ENCODE measurements at places on chromosomes 16 and 17.

- no peak for DNase-seq
Measured at GRCh38 chr17:36846410-36847292, 90.6 kb upstream of the LHX1 start.

- no peak for DNase-seq
Measured at GRCh38 chr16:79401782-79402181, 198.8 kb downstream of the MAF start.

DNA sequence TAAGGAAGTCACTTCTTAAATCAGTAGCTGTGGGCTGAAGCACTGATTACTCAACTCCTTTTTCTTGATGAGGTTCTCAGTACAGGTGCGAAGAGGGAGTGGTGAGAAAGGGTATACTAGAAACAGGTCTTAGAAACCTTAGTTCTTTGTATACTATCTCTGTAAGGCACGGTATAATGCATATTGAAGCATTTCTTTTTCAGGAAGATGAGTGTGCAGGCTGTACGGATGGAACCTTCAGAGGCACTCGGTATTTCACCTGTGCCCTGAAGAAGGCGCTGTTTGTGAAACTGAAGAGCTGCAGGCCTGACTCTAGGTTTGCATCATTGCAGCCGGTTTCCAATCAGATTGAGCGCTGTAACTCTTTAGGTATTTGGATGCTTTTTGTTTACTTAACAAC is 39.2 kb downstream of the CYLD start:
- no peak for DNase-seq

- DNase-seq, result no peak
Measured at GRCh38 chr17:52271781-52272180, 113.3 kb upstream of the CA10 start.

- no peak for DNase-seq
Measured at GRCh38 chr17:5378566-5379207, 40.8 kb downstream of the NUP88 start.

DNA sequence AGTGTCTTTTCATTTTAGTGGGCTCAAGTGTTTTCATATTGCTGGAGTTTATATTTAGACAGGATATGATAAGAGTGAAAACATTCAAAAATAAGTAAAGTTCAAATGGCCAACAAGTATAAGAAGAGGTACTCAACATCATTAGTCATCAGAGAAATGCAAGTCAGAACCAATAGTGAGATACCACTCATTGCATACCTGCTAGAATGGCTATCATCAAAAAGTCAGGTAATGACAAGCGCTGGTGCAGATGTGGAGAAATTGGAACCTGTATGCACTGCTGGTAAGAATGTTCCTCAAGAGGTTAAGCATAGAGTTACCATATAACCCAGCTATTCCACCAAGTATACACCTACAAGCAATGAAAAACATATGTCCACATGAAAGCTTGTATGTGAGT is 87.8 kb downstream of the WNT3 start:
- no peak for DNase-seq

DNA sequence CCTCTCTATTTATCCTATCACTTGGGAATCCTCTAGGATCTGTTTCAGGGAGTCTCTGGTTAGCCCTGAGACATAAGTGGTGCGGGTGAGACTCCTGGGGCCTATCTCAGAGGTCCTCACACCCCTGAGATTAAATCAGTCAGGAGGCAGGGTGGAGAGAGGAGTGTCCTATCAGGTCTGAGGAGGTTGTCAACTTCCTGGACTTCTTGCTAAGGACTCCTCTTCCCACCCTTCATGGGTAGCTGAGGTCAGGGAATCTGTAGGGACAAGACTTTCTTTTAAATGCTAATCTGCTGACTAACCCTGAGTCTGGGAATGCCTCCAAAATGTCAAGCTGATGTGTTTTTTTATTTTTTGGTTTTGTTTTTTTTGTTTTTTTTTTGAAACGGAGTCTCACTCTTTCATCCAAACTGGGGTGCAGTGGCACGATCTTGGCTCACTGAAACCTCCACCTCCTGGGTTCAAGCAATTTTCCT is 6.6 kb upstream of the ARMC5 start:
- DNase-seq, result peak; percentile 73

DNA sequence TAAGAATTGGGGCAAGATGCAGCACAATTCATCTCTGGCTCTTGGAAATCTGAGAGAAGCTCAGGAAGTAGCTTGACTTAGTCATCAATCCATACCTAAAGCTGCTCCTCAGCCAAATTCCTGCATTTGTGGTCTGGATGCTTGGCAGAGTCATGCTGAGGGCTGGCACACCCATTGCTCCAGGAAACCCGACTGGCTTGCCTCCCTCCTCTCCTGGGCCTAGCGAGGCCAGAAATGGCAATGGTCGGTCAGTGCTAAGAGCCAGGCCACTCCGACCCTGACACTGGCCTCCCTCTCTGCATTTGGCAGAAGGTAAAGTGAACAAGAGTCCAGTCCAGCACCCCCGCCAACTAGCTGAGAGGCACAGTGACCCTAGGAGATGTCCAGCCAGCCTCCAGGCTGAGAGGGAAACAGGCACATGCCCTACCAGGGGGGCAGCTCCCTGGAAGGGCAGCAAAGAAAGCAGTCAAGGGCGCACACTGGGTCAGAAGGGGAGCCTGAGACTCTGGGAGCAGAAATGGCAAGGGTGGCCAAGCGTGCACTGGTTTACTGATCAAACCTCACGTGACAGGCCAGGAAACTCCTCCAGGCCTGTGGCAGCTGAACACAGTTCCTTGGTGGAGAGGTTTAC is 10.0 kb downstream of the POLDIP2 start:
- DNase-seq, result peak; percentile 83

GRCh38 chr17:34447406-34447805 is 84.4 kb upstream of the CCL1 start:
- no peak for DNase-seq

DNA sequence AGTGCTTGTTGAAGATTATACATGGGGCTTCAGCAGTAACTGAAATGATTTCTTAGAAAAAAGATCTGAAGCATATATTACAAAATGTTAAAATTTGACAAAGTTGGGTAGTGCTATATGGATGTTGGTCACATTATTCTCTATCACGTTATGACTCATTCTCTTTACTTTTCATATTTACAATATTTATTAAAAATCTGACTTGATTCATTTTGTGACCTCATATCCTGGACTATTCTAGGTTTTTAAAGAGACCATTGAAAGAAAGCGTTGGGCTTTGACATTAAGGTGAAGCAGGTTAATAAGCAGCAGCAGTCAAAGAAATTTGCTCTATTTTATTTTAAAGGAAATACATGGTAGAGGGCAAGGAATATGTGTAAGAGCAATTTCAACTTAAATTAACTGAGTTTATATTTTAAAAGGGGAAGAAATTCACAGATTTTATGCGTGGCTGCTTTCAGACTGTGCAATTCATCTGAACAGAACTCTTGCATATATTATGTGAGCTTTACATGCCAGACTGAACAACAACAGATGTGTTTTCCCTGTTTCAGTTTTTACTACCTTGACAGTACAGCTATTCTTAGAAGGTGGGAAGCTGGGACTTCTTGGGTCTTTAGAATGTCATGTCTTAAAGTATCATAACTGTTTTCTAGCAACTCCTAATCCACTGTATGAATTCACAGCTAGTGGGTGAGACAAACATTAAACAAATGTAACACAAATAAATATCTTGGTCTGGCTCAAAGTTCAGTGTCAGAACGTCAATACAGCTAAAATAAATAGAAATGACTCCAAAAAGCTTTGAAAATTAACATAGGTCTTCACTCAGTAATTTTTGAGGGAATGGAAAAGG is 10.4 kb upstream of the FAM20A start:
- no peak for DNase-seq

GRCh38 chr16:3520841-3521240 is 20.0 kb downstream of the CLUAP1 start:
- no peak for DNase-seq

DNA sequence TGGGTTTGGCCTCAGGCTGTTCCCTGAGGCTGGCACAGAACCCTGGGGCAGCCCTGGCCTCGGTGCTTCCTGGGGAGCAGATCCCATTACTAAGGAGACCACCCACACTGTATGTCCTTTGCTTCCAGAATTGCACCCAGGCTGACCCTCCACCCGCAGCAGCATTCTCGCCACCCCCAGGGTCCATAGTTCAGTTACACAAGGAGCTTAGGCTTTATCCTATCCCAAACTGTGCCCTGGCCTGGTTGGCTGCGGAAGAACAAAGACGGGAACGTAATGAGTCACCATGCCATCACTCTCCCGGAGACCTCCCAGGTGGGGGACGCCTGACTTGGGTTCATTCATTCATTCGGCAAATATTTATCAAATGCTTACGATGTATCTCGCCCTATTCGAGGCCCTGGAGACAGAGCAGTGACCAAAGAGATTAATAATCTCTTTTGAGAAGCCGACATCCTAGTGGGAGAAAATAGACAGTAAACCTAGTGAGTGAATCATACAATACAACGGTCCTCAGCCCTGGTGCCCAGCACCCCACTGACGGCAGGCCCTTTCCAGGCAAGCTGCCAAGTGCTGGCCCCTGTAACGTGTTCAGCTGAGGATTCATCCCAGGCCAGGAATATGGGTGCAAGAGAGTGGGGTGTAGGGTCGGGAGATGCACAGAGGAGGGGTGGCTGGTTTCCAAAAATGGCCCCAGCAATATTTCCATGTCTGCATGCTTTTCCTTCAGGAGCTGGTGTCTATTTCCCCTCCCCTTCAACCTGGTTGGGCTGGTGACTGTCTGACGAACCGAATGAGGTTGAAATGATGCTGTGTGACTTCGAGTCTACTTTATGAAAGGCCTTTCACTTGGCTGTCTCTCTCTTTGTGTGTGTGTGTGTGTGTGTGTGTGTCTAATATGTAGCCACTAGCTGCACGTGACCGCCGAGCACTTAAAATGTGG is 134.2 kb downstream of the MGAT5B start:
- no peak for DNase-seq

Measured in AG20443 (cell line).